ENCODE measurements at places on chromosomes 7 and 10.

GRCh38 chr7:21497072-21497471 is 45.8 kb upstream of the DNAH11 start:
- DNase-seq: no peak

DNA sequence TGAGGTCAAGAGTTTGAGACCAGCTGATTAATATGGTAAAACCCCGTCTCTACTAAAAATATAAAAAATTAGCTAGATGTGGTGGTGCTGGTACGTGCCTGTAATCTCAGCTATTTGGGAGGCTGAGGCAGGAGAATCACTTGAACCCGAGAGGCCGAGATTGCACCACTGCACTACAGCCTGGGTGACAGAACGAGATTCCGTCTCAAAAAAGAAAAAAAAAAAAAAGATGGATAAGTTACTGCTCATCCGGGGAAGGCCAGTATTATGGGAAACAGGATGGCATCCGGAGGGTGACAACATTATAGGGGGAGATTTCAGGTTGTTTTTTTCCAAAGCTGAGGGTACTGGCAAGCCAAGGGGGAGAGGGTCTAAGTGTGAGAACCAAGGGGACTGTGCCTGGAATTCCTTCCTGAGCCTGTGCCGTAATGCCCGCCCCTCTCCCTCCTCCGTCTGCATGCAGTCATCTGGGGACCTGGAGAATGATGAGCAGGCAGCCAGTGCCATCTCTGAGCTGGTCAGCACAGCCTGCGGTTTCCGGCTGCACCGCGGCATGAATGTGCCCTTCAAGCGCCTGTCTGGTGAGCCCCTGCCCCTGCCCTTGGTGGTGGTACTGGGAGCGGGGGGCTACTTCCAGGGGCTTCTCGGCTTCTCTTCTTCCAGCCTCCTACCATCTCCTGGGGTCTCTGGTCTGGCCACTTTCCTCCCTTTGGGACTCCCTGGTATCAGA is 4.4 kb downstream of the LAMTOR4 start:
- no peak for DNase-seq

GRCh38 chr7:42144604-42145003 is 92.4 kb downstream of the GLI3 start:
- DNase-seq: no peak

- DNase-seq: no peak
These were observed 260.7 kb downstream of the EXOC4 start for GRCh38 chr7:133513608-133514007.

DNA sequence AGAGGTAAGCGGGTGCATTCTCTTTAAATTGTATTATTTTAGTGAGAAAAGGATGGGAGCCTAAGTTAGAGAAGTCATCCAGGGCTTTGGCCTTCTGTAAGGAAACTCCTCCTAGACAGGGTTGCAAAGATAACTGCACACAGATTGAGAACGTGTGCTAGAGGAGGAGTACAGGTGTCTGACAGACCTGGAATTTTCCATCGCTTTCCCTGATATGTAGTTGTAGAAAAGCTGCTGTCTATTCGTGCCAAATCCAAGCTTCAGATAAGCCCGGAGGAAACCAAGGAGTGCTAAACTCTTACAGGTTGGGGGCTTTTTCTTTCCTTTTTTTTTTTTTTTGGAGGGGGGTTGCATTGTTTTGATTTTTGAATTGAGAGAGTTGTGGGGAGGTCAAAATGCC is 23.1 kb downstream of the LRRC4 start:
- DNase-seq: no peak

- DNase-seq: no peak
These were observed 13.3 kb upstream of the EXOC6 start for GRCh38 chr10:92834986-92835385.

GRCh38 chr7:110051372-110051771 is 1039.6 kb upstream of the LRRN3 start:
- DNase-seq: no peak

- no peak for DNase-seq
These were observed 2.6 kb downstream of the PHYHIPL start for GRCh38 chr10:59179068-59179467.

DNA sequence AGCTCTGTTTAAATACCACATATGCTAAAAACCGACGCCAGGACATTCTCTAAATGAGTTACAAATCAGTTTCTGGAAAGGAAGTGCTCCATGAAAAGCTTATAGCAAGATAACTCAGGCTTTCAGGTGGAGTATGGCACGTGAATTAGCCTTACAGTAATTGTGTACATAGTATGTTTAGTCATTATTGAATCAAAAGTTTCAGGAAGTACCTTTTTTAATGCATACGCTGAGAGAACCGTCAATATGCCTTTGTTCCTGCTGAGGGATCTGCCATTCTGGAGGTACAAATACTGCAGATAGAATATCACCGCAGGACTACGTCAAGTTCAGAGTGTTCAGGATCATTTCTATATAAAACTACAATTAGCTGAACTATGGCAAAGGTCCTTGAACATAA is 45.7 kb downstream of the ANKMY2 start:
- DNase-seq: no peak

DNA sequence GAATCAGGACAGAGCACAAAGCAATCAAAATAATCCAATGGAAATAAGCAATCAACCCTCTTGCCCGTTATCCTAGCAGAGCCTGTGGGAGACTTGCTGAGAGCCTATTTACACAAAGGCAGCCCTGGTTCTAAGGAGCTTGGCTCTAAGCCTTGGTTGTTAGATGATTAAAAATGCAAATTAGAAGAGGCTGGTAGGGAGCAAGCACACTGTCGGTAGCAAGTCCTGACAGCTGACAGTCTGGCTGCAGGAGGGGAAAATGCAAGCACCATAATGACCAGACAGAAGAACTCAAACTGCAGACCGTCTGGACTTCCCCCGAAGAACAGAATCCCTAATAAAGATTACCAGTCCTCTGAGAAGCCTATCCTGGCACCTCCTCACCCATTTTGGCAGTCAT is 131.8 kb upstream of the CTTNBP2 start:
- DNase-seq: no peak

GRCh38 chr7:44377681-44378421 is 52.5 kb upstream of the CAMK2B start:
- DNase-seq: no peak

DNA sequence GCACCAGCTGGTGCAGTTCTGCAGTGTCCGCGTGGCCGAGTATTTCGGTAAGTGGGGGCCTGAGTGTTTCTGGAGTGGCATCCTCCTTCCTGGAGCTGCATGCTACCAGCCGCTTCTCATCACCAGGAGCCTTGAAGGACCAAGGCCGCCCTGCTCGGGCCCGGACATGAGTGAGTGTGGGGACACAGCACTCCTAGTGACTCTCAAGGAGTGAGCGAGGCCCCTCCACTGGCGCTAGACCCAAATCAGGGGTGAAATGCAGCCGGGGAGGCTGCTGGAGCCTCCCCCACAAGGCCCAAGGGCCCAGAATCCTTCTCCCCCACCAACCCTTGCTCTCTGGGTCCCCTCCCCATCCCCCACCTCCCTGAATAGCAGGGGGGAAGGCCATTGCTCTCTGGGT is 48.0 kb downstream of the CAMK2B start:
- DNase-seq: no peak

GRCh38 chr10:70379581-70380176 is 2.7 kb downstream of the LRRC20 start:
- no peak for DNase-seq

DNA sequence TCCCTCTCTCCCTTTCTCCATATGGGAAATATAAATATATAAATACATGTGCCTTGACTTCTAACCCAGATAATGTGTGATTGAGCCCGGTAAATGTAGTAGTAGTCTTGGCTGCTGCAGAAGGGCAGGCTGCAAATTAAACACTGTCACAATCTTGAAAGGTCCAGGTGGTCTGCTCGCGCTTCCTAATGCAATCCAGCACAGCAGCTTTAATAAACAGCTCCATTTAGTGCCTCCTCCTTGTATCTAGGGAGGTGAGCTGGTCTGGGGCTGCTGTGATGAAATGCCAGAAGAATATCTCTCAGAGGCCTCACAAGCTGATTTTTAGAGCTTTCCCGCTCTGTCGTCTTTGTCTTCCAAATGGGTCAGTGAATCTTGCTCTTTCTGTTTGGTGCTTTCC is 782 bp downstream of the POU6F2 start:
- DNase-seq: no peak

DNA sequence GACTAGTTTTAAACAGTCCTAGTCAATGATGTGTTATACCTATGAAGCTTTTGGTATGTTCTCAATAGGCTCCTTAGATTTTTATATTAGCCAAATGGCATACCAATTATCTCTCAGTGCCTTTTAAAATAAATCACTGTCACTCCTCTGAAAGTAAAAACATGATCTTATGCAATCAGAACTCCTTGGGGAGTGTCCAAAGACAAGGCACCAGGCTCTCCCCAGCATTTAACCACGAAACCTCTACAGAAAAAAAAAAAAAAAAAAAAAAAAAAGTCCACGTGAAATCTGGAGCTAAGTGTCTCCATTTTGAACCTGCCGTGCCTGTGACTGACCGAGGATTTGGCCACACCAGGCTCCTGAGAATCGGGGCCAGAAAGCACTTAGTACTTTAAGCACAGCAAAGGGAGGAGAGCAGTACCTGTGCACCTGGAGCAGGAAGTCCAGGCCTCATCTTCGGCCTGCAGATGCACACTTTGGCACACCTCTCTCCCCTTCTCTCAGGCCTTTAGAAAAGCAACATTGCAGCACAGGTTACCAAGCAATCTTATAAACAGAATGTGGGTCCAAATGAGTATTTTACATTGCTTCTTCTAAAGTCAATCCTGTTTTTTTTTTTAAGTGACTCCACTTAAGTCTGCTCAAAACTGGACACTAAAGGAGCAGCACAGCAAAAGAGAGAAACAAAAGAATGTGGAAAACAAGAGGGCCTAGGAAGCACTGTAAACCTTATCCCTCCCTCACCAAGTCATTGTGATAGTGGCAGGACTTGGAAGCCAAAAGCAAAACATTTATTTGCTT is 1.5 kb downstream of the FAM13C start:
- DNase-seq: no peak

DNA sequence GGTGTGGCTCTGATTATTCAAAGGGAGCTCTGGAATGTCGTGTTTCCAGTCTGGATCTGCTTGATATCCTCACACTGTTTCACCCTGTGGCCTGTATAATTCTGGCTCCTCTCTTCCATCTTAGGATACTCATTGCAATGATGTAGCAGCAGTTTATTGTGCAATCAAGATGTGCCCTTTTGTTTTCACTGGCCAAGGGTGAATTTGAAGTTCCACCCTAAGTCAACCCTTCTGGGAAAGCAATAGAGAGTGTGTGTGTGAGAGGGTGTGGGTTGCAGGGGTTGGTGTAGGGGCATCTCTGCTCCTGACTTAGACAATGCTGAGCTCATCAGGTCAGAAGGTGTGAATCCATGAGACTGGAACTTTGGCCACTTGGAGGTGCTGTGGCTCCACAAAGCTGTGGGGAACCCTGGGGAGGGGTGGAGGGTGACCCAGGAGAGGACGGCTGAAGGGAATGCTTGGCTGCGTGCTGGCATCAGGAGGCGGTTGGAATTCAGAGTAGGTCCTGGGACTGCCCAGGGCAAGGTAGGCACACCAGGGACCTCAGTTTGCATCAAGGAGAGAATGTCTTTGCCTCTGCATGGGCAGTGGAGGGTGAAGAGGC is 118.0 kb upstream of the PRSS58 start:
- DNase-seq: peak; percentile 82

- DNase-seq: peak; percentile 44
These were observed 10.7 kb upstream of the STEAP4 start for GRCh38 chr7:88317422-88317821.

- DNase-seq: no peak
These were observed 29.8 kb upstream of the ZCCHC24 start for GRCh38 chr10:79475119-79475653.

DNA sequence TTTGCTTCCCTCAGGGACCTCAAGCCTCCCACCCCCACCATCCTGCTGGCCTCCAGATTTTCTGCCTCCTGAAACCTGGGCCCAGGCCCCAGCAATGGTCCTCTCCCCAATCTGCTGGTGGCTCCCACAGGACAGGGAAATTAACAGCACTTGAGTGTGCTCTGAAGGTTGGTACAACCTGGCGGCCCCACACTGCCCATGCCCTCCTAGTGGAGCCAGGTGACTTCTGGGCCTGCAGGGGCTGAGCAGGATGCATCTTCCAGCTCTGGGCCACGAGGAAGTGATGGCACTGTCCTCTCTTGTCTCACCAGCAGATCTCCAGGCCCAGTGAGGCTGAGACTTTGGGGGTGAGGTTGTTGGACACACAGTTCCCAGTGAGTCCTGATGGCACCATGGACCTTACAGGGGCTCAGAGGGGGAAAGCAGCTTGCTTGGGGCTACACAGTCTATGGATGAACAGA is 3.6 kb upstream of the ZMIZ1 start:
- no peak for DNase-seq

DNA sequence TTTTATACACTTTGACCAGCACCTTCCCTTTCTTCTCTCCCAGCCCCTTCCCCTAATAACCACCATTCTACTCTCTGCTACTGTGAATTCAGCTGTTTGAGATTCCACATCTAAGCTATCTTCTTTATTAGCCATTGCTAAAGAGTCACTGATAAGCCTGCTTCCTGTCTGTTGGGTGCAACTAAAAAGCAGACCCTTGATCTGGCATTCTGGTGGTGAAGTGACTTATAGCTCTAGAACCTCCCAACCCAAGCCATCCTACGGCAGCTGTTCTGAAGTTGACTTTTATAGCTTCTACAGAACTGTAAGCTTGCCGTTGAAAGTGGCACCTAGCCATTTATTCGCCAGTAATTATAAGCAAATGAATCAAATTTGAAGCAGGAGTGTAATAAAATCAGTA is 105.6 kb downstream of the AHR start:
- no peak for DNase-seq

DNA sequence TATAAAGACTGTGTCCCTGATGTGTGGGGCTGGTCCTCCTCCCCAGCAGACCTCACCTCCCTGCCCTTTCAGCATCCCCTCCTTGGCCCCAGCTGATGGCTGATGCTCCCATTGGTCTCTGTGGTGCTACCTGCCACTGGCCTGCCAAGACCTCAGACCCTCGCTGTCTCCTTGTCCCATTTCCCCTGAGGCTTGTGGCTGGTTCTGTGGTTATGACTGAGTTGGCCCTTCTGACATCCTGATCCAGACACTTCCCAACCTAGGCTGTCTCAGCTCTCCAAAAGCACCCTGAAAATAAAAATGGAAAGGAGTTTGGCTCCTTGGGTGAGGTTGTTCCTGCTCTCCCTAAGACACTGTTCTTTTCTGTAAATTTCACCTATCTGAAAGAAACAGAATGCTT is 214.2 kb downstream of the RPS24 start:
- DNase-seq: no peak

GRCh38 chr7:129990403-129991192 is 37.8 kb upstream of the UBE2H start:
- DNase-seq: no peak

DNA sequence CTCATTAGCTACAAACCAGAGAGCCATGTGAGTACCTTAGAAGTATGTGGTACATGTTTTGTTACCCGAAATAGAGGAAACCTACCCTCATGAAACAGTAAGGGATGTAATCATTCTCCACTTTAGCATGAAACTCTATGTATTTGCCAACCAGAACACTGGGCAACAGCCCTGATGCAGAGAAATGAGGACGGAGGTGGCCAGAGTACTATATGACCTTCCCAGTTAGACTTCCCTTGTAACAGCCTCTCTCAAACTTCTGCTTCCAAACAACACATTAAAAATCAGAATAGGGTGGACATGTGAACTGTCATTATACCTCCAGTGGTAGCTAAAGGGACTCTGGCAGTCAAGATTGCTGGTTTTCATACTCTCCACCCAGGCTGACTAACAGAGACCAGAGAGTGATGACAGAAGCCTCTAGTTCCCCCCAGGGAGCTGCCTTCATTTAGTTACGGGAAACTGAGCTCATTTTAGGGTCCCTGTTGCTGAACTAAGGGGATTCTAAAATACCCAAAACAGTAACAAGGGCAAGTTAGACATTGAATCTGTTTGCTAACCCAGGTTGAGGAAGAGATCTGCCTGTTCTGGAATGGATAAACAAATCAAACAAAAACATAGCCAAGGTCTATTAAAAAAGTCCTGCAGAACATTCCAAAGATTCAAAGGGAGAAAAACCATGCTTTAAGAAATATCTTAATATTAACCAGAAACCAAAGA is 83.1 kb downstream of the VPS41 start:
- no peak for DNase-seq

All from epithelial cell of prostate (primary cell).